ENCODE measurements at places on chromosomes 4 and X.
A peak's percentile ranks its signal among the peaks of the same experiment; 100 is the strongest.

DNA sequence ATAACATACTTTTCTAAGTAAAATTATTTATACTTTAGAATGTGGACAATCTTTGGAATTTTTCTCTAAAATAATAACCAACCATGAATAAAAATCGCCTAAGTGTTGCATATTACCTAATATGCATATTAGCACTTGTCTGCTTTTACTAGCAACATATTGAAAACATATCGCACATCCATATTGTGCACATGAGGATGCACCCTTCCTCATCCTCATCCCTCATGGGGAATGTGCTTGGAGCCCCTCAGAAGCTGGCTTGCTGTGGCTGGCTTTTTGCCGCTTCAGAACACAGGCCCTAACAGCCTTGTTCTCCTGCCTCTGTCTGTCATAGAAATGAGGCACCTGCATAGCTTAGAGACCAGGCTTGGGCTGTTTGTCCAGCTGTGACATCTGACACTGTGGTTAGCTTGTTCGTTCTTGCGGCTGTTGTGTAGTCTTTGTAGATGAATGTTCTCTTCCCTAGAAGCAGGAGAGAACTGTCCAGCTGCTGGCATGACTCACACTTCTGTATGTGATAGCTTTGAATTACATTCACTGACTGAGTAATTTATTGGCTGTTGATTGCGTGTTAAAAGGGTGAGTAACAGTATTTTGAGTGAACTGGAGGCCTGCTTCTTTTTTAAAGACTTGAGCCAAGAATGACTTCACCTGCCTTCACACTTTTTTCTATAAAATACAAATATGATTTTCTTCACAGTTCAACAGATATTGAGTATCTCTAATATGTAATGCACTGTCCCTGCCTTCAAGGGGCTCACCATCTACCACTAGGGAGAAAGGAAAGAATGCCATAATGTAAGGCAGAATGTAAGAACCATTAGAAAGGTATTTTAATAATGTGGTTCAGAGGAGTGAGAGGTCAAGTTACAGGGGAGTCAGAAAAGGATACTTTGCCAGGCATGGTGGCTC is 81.9 kb downstream of the HMGB2 start:
- peak; percentile 94 for DNase-seq

DNA sequence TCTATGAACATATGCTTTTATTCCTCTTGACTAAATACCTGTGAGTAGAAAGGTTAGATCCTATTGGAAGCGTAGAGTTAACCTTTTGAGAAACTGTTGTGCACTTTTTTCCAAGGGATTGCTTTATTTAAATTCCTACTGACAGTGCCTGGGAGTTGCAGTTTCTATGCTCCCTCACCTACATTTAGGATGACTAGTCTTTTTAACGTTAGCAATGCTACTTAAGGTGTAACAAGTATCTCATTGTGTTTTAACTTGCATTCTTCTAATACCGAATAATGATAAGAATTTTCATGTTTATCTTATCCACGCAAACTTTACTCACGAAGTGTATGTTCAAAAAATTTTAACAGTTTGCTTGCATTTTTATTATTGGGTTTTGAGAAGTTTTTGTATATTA is 1123.9 kb upstream of the PCDH7 start:
- no peak for DNase-seq

DNA sequence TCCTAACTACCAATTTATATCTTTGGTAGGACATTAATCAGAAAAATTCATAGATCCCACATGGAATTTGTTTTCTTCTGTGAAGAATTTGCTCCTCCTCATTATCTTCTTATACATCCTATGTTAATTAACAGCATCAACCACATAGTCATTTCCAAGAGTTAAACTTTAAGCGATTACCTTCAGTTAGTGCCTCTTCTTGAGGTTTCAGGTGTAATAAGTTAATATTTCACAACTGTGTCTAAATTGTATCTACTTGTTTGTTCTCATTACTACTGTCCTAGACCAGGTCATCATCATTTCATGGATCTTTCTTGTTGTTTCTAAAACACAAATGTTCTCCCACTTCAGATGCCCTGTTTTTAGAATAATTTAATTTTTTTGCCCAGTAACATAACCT is 457.9 kb downstream of the FAT4 start:
- DNase-seq, result no peak

DNA sequence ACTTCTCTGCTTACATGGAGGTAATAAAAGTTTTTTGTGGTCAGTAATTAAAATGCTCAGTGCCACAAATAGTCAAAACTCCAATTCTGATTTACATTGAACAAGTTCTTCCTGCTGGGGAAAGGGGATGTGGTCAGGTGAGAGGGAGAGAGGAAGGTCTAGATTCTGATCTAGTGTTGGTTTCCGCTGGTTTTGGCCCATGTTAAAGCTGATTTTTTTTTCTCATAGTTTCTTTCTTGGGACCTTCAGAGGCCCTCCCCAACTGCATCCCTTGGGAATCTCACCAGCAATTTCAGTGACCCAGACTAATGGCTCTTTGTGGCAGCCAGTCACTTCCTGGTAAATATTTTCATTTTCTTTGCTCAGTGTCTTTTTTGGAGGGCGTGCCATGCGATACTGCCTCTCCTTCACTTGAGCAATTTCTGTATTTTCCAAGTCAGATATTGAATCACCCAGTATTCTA is 332.7 kb downstream of the RAPGEF2 start:
- no peak for DNase-seq

- DNase-seq, result peak; percentile 69
Measured at GRCh38 chr4:663438-664428, 10.3 kb downstream of the ATP5ME start.

- DNase-seq, result no peak
Measured at GRCh38 chr4:7412554-7412912, 22.2 kb downstream of the PSAPL1 start.

DNA sequence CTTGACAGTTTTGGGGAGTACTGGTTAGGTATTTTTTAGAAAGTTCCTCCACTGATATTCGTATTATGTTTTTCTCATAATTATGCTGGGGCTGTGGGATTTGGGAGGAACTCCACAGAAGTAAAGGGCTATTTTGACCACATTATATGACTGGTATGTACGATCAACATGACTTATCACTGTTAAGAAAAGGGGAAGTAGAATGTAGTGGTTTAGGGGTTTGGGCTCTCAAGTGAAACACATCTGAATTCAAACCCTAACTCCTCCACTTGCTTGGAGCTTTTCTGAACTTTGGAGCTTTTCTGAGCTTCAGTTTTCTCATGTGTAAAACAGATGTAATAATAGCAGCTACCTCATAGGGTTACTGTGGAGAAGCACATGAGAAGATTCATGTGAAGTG is 96.4 kb upstream of the C1GALT1C1 start:
- no peak for DNase-seq

- DNase-seq, result no peak
Measured at GRCh38 chr4:139957986-139958738, 195.8 kb downstream of the MAML3 start.

DNA sequence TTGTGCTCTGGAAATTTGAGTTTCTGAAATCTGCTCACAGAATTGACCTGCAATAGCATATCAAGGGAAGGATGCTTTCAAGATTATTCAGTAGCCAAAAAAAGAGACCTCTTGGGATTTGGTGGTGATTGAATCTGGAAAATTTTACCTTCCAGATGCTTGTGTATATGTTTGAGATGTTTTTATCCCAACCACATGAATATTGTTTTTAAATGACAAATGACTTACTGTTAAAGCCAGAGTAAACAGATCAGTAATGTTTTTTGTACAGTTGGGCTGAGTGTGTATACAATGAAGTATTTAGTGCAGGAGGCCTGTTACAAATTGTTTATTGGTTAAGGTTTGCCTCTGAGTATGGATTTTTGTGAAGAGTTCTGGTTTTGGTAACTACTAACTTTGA is 126.5 kb downstream of the CBR4 start:
- DNase-seq, result no peak

GRCh38 chrX:116379854-116380253 is 56.6 kb upstream of the SLC6A14 start:
- DNase-seq, result no peak

DNA sequence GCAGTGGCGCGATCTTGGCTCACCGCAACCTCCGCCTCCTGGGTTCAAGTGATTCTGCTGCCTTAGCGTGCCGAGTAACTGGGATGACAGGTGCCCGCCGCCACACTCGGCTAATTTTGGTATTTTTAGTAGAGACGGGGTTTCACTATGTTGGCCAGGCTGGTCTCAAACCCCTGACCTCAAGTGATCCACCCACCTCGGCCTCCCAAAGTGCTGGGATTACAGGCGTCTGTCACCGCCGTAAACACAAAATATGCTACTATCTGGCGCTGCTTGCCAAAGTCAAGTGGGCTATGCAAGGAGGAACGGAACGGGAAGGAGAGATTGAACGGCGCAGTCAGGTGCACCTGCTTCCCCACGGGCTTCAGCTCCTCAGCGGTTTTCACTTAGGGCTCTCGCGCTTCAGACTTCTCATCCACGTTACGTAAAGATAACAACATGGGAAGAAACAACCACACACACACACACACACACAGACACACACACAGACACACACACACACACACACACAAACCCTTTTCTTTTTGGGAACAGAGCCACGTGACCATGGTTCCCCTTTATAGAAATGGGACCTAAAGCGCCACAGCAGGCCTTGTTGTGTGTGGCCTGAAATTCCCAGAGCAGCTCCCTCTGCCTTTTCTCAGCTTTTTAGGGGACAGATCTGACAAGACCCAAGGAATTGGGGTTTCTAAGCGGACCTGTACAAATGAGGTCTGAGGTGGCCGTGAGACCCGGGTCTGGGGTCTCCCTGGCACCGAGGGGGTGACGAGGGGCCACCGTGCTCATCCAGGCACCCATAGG is 1.5 kb downstream of the P2RY8 start:
- peak; percentile 49 for DNase-seq

DNA sequence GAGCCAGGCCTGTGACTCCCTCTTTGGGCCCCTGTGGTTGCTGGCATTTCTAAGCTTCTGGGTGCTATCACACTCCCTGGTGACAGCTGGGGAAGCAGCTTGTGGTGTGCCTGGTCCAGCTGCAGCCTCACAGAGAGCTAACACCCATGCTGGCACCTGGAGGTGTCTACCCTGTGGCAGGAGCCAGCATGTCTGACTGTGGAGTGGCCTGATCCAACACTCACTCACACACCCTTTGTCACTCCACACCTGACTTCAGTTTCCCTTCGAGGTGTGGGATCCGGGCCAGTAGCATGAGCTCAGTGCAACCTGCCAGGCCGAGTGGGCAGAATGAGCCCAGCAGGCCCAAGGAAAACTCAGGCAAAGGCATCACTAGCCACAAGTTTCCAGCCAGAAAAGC is 67.5 kb downstream of the TECRL start:
- no peak for DNase-seq

DNA sequence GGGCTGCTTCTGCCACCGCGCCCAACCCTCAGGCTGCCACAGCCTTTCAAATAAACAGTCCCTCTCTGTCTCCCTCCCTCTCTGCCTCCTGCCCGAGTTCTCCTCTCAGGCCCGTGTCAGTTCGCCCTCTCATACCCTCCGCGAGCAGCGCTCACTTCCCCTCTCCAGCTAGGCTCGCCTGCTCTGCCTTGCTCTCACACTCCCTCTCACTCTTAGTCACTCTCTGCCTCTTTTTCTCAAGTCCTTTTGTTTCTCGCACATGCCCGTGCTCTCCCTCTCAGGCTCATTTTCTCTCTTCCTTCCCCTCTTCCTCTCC is 3.2 kb downstream of the EFNB1 start:
- DNase-seq, result no peak

DNA sequence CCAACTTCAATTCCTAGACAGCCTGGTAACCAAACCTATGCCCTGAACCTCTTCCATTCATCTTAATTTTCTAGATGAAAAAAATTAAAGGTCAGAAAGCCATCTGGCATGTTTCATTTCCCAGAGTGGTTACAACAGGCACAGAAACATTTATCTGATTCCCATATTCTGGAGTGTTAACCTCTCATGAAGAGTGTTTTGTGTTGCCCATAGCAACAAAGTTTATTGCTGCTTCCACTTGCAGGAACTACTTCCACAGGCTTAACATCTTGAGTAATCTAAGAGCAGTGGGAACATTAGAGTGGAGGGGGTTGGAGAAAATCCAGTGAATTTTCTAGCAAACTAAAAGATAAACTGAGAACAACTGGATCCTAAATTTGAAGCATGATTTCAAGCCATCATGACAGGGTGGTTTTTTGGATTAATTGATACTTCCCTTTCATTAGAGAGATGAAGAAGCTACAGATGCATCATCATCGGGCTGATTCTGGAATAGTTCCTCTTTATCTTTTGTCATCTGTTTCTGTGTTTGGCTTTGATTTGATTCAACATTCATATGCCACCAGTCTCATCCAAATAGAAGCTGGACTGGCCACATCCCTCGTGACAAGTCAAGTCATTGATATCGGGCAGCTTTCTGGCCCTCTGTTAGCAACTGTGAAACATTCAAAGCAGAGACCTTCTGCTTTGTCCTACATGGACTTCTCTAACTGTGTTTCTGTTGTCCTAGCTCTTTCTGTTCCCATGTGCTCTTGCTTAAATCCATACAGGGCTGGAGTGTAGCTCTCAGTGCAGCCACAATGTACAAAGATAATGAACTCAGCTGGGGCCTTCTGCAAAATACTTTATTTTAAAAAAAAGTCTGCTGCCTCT is 167.3 kb downstream of the MID1IP1 start:
- no peak for DNase-seq

GRCh38 chrX:11764602-11765067 is 6.6 kb downstream of the MSL3 start:
- no peak for DNase-seq

GRCh38 chr4:163474027-163474426 is 473 bp upstream of the TKTL2 start:
- DNase-seq, result no peak

DNA sequence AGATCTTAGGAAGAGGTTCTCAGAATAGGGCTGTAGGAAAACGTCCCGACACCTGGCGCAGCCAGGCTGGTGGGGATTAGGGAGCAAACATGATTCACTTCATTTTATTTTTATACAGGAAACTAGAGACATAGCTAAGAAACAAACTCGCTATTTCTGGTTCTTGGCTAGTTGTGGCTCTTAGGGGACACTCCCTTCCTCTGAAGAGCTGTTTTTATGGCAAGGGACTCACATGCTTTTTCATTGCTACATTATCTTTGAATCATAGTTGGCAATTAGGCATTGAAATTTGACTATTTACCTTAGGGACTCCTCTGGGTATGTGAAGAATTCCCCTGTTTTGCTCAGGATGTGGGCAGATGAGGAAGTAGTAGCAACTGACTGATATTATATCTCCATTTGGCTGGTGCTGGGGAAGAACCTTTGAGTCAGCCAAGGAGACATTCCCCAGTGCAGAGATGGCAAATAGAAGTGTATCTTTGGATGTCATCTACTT is 174.5 kb downstream of the SMIM20 start:
- no peak for DNase-seq

DNA sequence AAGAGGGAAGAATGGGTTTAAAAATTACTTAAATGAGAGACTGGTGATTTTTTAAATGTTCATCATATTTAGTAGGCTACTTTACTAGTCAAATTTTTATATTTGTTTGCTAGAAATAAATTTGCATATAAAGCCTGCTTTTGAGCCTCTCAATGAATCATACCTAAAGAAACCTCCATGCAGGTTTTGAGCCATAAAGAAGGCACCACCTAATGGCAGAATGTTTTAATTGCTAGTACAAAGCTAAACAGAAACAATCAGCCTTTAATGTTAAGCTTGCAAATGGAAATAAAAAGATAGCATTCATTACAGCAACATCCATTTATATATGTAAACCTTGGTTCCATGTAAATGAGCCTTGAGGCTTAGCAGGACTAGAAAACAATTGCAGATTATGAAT is 989.7 kb downstream of the CCSER1 start:
- DNase-seq, result no peak

All from Jurkat, Clone E6-1 (cell line).